GM23338 (cell line): ENCODE measurements at places on chromosomes 7 and 10. TPM values are rescaled to one million over a fixed set of nuclear protein-coding genes. Genes with fewer than 3 reads are reported as not detected.

- no peaks in the 10 kb centered on the region for H3K4me1 ChIP-seq
- H3K36me3 ChIP-seq, result no peaks in the 10 kb centered on the region; the same call in 1 of the 2 replicates
- DNase-seq, result no peak
- no peak overlapping the region for H3K27ac ChIP-seq
Measured at GRCh38 chr7:67916571-67917436, 920.2 kb downstream of the TYW1 start.

DNA sequence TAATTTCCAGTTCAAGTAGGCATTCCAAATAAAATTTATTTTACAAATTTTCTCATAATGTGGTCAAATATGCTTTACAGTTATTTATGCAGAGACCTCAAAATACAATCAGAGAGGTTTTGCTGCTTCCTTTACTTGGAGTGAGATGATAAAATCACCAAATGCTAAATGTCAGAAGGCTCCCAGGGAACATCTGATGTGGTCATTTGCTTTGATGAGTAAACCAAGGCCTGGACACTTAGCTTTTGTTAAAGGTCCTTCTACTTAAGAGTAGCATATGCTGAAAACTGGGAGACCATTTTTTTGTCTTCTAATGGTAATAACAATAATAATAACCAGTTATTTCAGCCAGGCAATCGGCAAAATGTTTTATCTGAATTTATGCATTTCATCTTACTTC lies 60.6 kb upstream of the AKR1E2 start:
- H3K4me1 ChIP-seq, result peaks cover 23% of the 10 kb centered on the region
- H3K4me3 ChIP-seq, result no peak overlapping the region
- no peak for DNase-seq
- no peaks in the 10 kb centered on the region for H3K27me3 ChIP-seq
- H3K36me3 ChIP-seq, result no peaks in the 10 kb centered on the region

DNA sequence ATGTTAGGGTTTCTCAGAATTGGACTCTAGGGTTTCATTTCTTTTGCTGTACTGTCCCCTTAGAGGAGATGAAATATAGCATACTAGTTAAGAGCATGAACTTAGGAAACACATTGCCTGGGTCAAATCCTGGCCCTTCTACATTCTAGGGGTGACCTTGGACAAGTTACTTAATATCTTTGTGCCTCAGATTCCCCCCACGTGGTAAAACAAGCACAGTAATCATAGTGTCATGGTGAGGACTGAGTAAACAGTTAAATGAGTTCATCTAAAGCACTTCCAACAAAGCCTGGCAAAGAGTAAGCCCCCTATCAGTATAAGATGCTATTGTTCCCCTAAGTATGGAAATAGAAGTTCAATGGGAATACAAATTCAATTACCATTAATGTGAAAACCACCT lies 5.1 kb downstream of the DPY19L1 start:
- no peak overlapping the region for H3K27ac ChIP-seq
- no peak overlapping the region for H3K4me3 ChIP-seq
- H3K27me3 ChIP-seq, result no peaks in the 10 kb centered on the region
- H3K4me1 ChIP-seq, result peaks cover 16% of the 10 kb centered on the region

GRCh38 chr10:75547391-75548298 lies 116.2 kb downstream of the LRMDA start:
- no peak for DNase-seq
- no peaks in the 10 kb centered on the region for H3K36me3 ChIP-seq
- H3K4me1 ChIP-seq, result peaks cover 2% of the 10 kb centered on the region
- H3K4me3 ChIP-seq, result no peak overlapping the region
- H3K27me3 ChIP-seq, result no peaks in the 10 kb centered on the region

GRCh38 chr7:132491391-132491945 lies 84.8 kb downstream of the PLXNA4 start:
- H3K4me3 ChIP-seq, result no peak overlapping the region
- DNase-seq, result no peak
- no peaks in the 10 kb centered on the region for H3K27me3 ChIP-seq
- no peaks in the 10 kb centered on the region for H3K4me1 ChIP-seq
- no peak overlapping the region for H3K27ac ChIP-seq

DNA sequence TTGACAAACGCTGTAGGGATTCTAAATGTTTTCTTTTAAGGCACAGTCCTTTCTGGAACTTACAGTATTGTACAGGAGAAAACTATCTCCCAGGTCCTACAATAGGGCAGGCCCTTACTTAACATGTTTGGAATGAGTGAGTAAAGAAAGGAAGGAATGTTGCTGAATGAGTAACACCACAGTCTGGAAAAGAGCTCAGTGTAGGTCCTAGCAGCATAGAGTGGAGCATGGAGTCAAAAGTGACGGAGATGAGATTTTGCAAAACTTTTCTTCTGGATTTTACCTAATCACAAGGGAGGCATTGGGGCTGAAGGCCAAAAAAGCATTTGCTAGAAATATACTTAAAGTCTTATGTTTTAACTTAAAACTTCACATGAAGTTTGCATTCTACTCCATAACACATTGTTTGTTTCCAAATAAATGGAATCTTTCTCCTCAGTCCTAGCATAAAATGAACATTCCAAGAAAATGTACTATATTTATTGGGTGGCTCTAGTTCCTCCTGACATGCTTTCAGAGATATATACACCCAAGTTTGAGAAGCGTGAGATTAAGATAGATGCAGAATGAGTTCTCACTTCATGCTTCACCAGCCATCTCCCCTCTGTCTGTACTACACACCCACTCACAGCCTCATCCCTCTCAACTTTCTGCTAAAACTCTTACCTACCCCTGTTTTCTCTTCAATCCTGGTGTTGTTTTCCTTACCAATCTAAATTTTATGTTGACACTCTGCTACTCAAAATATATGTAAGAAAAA lies 20.2 kb upstream of the ADD3 start:
- H3K4me3 ChIP-seq, result no peak overlapping the region
- no peak overlapping the region for H3K27ac ChIP-seq
- DNase-seq, result no peak
- H3K36me3 ChIP-seq, result no peaks in the 10 kb centered on the region

ASB15 gene
- total RNA-seq, result not detected in 2 replicates

TMEM130 gene
- 1.5 and 4.2 TPM in 2 replicates for total RNA-seq

DNA sequence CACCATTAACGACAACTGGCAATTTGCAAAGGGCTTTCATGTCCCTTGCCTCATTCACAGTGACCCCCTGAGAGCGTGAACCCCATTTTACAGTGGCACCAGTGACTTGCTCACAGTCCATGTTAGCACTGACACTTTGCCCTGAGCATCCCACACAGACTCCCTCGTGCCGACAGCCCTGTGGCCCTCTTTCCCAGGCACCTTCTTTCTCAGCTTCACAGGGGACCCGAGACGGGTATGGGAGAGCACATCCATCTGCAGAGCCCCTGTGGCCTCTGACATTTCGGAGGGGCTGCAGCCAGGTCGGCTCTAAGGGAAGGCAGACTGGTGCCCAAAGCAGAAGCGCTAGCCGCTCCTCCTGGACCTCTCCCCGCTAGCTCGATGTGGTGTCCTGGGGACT lies 10.8 kb downstream of the LOXL4 start:
- DNase-seq, result no peak
- H3K4me1 ChIP-seq, result no peaks in the 10 kb centered on the region
- H3K4me3 ChIP-seq, result no peak overlapping the region
